ENCODE measurements at places on chromosomes 13 and 19.

GRCh38 chr19:38849860-38850435, at the start of gene HNRNPL:
TSS of gene HNRNPL (minus strand) at chr19:38849986. CDS start at chr19:38849966, 20 bp downstream.
- DNase-seq: peak; percentile 99

DNA sequence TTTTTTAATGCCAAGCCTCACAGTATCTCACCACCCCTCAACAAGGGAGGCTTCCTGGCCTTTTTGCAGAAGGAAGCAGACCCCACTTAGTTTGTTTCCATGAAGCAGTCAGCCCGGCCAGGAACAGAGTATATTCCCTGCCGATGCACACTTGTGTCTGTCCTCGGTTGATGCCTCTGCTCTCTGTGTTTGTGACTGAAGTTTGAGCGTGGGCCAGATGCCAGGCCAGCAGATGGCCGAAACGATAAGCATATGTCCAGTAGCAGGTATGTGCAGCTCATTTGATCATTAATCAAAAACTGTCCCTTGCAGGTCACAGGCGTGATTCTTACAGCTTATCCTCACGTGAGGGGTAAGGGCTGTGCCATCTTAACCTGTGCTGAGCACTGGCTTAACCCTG, 144.0 kb downstream of the IRS2 start:
- no peak for DNase-seq

DNA sequence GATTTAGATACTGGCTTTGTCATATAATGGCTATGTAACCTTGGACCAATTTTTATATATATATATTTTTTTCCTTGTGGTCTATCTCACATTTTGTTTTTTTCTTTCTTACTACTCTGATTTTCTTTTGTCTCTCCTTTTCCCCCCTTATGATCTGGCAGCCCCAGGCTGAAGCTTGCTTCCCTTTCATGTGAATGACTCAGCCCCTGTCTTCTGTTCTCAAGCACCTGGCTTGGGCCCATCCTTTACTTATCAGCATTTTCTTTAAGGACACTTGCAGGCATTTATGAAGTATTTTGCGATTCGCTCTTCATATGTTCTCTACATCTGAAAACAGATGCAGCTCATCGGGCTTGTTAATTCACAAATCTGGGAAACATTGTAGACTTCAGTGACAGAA, 163.6 kb downstream of the SPRY2 start:
- DNase-seq: no peak

DNA sequence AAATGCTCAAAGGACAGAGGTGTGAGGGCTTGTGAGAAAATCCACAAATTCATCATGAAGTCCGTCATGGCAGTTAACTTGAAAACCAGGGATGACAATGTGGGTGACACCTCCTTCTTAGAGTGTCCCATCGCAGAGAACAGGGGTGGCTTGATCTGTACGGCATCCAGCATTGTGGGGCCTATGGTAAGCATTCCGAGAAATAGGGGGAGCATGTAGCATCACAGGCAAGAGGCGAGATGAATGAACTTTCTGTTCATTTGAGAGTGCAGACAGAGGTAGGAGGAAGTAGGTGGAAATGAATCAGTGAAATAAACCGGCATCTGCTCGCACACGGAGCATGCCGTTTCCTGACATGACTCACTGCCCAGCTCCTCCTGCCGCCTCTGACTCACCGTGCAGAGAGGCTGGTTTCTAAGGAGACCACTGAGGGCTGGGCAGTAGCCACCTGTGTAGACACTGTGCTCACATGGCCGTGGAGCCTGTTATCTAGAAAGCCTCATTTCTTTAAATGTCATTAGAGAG, 339.0 kb downstream of the RFC3 start:
- DNase-seq: no peak

- no peak for DNase-seq
These were observed 48.8 kb upstream of the TPM4 start for GRCh38 chr19:16027528-16027927.

DNA sequence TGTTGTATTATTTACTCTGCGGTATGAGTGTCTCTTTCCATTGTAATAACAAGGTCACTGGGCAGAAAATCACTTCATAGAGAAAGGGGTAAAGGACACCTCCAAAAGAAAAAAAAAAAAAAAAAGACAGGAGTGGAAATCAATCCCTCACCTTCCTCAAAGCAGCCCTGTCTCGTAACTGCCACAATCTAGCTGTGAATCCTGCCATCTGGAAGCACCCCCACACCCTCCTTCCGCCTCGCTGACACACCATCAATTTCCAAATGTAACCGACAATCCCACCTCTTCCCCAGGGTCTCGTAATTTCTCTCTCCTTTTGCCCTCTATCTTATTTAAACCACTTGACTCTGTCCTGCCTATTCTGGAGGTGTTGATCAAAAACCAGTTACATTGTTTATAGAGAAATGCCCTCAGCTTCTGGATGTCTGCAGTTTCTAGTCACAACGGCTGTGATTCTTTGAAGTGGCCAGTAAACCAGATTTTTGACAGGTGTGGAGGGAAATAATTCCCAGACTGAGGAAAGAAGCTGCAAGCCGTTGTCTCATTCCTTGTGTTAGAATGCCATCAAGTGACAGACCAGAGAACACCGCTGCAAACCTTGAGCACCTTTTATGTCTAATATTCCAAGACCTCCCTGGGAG, 9.1 kb upstream of the POP4 start:
- no peak for DNase-seq

DNA sequence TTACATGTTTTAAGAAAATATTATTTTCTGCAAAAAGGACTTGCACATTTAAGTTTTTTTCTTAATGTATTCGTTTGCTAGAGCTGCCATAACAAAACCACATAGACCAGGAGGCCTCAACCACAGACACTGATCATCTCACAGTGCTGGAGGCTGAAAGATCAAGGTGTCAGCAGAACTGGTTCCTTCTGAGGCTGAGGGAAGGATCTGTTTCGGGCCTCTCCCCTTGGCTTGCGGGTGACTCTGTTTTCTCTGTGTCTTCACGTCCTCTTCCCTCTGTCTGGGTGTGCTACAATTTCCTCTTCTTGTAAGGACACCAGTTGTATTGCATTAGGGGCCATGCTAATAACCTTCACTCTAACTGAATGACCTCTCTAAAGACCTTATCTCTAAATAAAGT, 364.2 kb downstream of the IRS2 start:
- DNase-seq: no peak

DNA sequence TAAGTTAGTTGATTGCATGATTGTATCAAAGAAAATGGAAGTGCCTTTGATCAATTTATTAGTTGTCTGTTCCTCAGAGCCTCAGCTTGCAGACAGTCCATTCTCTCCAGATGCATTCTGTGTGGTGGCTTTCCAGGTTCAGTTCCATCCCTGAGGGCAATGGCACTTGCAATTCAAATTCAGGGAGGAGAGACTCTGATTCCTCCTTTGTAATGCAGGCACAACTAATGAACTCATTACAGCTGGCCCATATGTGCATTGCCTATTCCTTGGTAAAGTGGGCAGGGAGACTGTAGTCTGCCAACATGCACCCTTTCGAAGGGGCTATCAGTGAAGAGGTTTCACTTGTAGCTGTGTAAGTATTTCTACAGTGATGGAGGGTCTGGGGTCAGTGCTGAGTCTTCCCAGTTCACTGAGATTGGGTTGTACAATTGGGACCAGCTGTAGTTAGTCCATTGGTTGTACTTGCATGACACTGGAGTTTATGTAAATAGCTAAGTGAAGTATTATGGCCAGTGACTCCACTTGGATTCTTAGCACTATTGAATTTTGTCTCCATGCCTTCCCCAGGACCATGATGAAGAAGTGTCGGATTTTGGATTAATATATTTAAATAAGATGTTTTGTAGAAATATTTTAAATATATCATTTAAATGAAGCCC, 401.7 kb downstream of the GPC6 start:
- DNase-seq: no peak

DNA sequence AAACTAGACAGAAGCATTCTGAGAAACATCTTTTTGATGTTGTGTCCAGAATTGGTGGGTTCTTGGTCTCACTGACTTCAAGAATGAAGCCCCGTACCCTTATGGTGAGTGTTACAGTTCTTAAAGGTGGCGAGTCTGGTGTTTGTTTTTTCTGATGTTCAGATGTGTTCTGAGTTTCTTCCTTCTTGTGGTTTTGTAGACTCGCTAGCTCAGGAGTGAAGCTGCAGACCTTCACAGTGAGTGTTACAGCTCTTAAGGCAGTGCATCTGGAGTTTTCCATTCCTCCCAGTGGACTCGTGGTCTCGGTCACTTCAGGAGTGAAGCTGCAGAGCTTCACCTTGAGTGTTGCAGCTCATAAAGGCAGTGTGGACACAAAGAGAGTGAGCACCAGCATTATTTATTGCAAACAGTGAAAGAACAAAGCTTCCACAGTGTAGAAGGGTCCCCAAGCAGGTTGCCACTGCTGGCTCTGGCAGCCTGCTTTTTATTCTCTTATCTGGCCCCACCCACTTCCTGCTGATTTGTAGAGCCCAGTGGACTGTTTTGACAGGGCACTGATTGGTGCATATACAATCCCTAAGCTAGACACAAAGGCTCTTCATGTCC, 1820.8 kb downstream of the UQCRFS1 start:
- DNase-seq: no peak

DNA sequence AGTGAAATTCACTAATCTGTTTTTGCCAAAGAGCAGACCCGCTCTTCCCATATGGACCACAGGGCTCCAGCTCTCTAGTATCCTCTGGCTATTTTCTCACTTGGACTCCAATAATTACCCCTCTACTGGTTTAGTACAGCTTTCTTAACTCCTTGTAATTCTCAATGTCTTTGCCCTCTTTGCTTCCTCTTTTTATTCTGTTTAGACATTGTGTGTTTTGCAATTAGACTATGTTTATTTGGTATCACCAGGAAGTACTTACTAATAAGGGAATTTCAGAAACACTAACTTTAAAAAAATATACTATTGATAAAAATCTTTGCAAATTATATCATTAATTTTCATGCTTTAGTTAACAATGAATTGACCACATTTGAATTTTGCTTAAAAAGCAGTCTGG, 111.6 kb upstream of the OBI1 start:
- DNase-seq: no peak

GRCh38 chr19:56209091-56209490, 7.0 kb downstream of the ZSCAN5C start:
- DNase-seq: no peak

- no peak for DNase-seq
These were observed 21.2 kb upstream of the CEACAM6 start for GRCh38 chr19:41734156-41734555.

- no peak for DNase-seq
These were observed 156.9 kb upstream of the ZNF536 start for GRCh38 chr19:30215248-30215647.

DNA sequence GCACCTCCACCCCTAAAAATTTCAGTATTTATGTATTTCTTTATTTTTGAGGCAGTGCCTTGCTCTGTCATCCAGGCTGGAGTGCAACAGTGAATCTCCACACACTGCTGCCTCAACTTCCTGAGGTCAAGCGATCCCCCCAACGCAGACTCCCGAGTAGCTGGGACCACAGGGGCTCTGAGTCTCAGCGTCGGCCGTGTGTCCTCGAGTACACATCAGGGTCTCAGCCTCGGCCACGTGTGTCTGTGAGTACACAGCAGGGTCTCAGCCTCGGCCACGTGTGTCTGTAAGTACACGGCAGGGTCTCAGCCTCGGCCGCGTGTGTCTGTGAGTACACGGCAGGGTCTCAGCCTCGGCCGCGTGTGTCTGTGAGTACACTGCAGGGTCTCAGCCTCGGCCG, 21.2 kb downstream of the C2CD4C start:
- DNase-seq: no peak
